ENCODE measurements at places on chromosomes 6 and 20.

GRCh38 chr6:134663800-134664535 lies 285.9 kb downstream of the ALDH8A1 start:
- no peak for DNase-seq

GRCh38 chr6:25389471-25389870 lies 110.3 kb downstream of the CARMIL1 start:
- DNase-seq: no peak

GRCh38 chr6:144395014-144395413 lies 109.9 kb downstream of the UTRN start:
- no peak for DNase-seq

GRCh38 chr20:34403908-34404307 lies 40.8 kb downstream of the ITCH start:
- DNase-seq: no peak

GRCh38 chr6:23563323-23563722 lies 562.7 kb upstream of the NRSN1 start:
- DNase-seq: no peak

- DNase-seq: no peak
These were observed 88.8 kb downstream of the PCSK2 start for GRCh38 chr20:17315407-17316231.

GRCh38 chr6:12001706-12002435 lies 10.2 kb upstream of the HIVEP1 start:
- DNase-seq: no peak

- DNase-seq: no peak
These were observed 258.1 kb downstream of the CLIC5 start for GRCh38 chr6:45757443-45758130.

GRCh38 chr20:46363874-46364669 lies 42.3 kb downstream of the ELMO2 start:
- DNase-seq: peak; percentile 55

DNA sequence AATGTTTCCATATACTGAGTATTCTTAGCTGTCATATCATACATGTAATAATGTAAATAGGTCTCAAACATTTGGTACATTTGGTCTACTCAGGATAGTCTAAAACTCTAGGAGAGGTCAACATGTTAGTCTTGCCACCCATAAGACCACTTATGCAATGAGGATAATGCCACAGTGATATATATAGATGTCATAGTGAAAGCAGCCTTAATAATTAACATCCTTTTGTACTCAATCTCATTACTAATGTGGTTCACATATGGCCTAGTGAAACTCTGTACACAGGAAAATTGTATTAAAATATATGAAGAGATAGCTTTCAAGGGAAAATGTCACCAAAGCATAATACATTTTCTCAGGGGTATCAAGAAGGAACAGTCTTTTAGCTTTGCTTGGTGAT lies 577.9 kb downstream of the TFAP2B start:
- no peak for DNase-seq

DNA sequence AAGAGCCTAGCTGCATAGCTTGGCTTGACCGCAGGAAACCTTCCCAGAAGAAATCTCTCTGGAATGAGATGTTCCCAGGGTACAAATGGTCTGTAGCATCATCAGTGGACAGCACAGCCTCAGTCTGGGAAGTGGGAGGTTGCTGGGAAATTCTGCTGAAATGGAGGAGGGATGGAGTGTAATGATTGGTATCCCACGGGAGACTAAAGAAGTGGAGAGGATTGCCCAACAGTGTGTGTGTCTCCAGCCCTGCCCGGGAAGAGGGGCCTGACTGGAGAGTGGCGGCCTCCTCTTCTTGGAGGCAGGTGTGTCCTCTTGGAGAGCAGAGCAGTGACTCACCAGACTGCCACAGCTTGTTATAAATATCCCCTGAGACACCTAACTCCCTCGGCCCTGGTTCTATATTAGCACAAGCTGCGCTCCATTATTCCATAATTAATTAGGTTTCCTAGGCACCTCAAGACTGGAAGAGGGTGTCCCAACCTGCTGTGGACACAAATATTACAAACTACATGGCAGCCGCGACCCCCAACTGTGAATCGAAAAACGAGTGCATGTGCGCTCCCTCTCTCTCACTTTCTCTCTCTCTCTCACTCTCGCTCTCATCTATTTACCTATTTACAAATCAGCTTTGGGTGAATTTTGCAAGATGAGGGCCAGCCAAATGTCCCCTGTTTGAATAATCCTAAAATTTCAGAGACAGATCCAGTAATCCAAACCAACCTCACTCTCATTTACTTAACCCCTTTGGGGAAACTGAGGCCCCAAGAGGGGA lies 68.8 kb downstream of the FGD2 start:
- no peak for DNase-seq

DNA sequence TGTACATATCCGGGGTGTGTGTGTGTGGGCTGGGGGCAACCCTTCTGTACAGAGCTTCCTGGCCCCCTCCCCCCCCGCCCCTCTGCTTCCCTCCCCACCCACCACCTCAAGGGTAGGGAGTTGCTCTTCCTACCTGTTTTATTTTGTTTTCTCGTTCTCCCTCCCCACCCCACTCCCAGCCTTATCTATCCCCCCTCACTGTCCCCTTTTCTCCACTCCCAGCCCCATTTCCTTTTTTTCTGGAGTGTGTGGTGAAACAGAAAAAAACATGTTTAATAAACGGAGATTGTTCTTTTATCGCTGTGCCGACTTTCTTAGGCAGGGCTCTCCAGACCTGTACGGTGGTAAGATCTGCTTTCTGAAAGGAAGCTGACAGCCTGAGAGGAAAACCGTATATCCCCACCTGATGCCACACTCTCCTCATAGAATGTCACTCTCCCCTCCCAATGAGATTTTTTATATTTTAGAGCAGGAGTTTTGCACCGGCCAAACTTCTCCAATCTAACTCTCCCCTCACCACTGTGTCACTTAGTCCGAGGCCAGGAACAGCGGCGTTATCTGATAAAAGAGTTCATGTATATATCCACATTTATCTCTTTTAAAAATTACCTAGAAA lies 875 bp upstream of the ZBTB9 start:
- DNase-seq: no peak

GRCh38 chr6:128208078-128208477 lies 307.2 kb upstream of the THEMIS start:
- DNase-seq: no peak

GRCh38 chr20:61882716-61883615 lies 182.7 kb downstream of the TAF4 start:
- no peak for DNase-seq

DNA sequence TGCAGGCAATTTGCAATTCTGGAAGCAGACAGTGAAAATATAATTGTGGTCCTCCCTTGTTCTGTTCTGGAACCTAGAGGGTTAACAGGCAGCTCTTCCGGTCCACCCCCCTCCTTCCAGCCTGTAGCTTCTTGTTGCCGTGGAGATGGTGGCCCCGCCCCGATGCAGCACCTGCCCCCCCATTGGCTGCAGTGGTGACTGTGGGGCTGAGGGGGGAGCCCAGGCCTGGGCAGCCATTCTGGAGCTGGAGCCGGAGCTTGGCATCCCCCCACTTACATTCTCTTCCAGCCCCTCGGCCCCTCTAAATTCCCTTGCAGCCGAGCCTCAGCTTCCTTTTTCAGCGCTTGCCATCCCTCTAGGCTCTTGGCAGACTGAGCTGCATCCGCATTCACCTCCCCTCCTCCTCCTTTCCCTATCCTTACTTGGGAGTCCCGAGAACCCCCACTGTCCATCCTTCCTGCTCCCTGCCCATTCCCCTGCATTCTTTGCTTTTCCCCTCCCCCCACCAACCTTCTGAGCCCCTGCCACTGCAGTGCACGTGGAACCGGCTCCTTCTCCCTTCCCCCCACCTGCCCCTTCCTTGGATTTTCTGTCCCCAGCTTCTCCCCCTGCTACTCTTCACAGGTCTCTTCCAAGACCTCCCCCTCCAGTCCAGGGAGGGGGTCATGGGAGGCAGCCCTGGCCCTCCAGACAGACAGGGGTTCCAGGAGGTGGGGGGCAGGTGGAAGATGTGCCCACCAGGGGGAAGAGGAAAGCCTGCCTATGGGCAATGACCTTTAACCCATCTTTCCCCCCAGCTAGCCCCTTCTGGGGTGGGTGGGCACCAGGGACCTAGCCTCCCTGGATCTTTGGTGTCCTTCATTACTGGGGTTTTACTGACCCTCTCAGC lies 11.4 kb downstream of the SYNGAP1 start:
- peak; percentile 71 for DNase-seq

DNA sequence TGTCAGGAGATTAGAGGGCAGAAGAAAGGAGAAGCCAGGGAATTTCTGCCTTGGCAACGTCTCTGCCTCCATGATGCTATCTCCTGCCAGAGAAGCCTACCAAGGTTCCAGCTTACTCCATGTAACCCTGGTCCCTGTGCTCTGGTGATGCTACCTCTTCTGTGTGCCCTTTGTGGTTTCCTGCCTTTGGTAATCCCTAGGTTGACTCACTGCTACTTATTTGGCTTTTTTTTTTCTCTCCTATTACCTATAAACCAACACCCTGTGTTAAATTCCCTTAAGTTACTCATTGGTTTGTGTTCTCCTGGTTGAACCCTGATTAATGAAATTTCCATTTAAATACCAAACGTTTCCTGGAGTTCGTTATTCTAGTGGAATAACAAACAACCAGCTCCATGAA lies 527.8 kb upstream of the FLRT3 start:
- no peak for DNase-seq

DNA sequence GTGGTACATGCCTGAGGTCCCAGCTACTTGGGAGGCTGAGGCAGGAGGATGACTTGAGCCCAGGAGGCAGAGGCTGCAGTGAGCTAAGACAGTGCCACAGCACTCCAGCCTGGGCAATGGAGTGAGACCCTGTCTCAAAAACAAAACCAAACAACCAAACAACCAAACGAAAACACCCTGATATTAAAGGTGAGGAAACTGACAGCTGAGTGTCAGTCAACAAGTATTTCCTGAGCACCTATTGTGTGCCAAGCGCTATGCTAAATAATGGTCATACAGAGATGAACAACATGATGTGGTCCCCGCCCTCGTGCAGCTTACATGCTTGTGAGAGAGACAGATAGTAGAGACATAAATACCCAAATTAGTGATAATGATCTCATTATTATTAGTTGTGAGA lies 1.9 kb upstream of the TULP1 start:
- DNase-seq: no peak

DNA sequence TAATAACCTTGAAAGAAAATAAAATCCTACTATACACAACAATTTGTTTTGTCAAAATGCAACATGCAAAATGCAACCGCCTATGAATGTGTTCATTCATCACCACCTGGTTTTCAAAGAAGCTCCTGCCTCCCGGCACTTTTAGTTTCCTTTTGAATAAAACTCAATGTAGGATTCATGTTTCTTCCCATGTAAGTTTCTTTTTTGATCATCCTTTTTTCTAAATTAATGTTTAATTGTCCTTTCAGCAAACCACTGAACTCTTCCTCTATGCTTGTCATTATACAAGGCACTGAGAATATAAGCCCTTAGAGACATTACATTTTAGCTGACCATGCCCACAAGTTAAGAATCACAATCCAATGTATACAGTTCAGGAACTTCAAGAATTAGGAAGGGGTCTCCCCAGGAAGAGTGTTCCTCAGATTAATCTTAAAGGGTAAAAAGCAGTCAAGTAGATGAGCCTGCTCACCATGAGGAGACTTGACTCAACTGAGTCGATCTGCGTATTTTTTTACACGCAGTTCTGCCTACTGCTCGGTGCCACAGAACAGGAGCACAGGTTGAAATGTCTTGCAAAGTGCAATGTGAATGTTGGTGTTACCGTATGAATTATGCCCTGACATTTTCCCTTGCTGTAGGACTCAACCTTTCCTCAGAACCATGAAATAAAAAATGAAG lies 7.2 kb upstream of the THEMIS start:
- no peak for DNase-seq

GRCh38 chr20:21614980-21615379 lies 90.5 kb upstream of the PAX1 start:
- DNase-seq: no peak

DNA sequence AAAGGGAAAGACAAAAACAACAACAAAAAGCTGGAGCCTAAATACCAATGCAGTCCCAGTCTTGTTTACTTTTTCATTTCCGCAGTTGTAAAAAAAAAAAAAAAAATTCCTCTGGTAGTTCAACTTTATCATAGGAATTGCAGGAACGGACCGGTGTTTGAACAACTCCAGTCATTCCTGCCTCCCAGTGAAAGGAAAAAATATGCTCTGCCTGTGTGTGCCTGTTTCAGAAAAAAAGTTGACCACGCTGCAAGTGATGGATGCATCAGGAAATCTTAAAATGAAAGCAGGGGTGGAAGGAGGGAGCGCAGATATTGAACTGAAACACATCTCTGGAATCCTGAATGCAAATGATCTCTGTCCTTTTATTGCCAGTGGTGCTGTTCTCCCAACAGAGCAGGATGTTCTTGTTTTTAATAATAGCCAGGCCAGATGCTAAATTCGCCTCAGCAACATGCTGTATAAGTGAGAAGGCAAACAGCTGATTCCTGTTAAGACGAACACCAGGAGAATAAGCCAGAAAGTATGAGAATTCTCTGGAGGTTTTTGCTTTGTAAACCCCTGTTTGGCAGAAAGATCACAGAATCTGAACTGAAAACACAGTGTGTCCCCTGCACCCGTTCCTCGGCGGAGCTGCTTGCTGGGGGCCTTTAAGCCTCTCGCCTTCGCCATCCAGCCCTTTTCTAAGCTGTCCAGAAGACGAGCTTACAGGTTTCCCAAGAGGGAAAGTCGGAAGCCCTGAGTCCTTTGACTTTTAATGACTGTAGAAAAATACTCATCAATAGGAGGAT lies 178.4 kb upstream of the SUPT3H start:
- no peak for DNase-seq

DNA sequence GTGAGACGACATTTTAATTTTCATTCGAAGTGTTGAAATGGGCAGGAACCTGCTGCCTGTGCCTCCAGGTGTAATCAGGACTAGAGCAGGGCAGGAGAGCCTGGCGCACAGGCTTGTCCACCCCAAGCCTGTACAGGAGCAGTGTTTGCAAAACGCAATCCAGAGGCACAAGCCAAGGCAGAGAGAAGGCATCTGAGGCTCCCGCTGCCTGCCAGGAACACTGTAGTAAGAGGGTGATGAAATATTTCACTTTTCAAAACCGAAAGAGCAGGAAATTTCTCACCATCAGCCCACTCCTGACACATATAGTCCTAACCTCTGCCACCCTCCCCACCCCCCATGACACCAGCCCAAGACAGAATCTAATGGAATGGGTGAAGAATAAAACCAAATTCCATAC lies 132.5 kb downstream of the RTN4IP1 start:
- no peak for DNase-seq

- DNase-seq: no peak
These were observed 108.1 kb downstream of the PCSK2 start for GRCh38 chr20:17334932-17335331.

- DNase-seq: no peak
These were observed 31.1 kb upstream of the RNF24 start for GRCh38 chr20:4046311-4046924.

DNA sequence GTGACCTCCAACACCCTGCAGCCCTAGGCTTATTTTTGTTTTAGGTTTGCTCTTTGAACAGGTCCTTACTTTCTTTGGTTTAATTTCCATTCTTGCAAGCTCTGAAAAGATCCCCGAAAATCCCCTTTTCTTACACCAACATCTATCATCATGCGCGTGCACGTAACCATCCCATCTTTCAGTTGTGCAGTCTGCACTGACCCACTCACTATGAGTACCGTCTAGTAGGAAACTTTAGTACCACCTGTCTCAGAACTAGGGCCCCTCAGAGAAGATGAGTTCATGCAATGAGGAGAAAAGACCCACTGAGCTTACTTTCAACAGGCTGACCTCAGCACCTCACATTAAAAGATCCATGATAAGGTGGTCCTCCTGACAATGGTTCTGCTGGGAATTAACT lies 120.6 kb upstream of the AGPAT4 start:
- DNase-seq: no peak

GRCh38 chr6:47264775-47265184 lies 44.9 kb downstream of the TNFRSF21 start:
- no peak for DNase-seq
